ENCODE measurements at places on chromosomes 13 and 19.
A peak's percentile ranks its signal among the peaks of the same experiment; 100 is the strongest.

DNA sequence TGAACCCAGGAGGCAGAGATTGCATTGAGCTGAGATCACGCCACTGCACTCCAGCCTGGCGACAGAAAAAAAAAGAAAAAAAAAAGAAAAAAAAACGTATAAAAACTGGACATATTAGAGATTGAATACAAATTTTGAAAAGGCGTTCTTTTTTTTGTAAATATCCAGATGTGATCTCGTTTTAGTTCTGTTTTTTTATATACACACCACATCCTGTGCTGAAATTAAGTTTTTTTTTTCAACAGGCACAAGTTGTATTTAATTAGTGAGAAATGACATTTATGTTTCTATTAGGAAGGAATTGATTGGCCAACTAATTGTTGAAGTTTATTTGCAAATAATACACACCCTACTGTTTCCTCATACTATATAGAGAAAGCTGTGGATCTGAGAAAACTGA, 3.6 kb downstream of the CDADC1 start:
- DNase-seq, result no peak

DNA sequence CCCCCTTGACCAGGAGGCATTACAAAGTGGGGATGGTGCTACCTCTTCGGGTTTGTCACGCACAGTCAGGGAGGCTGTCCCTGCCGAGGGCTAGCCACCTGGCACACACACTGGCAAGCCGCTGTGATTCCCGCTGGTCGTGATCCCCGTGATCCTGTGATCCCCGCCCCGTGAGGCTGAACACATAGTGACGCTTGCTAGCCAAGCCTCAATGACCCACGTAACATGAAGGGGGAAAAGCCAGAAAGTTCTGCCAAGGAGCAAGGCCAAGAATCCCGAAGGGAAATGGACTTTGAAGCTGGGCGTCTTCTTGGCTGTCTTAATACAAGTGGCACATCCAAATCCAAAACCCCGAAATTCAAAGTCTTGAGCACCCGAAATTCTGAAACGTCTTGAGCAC, 13.7 kb downstream of the LDLR start:
- DNase-seq, result no peak

DNA sequence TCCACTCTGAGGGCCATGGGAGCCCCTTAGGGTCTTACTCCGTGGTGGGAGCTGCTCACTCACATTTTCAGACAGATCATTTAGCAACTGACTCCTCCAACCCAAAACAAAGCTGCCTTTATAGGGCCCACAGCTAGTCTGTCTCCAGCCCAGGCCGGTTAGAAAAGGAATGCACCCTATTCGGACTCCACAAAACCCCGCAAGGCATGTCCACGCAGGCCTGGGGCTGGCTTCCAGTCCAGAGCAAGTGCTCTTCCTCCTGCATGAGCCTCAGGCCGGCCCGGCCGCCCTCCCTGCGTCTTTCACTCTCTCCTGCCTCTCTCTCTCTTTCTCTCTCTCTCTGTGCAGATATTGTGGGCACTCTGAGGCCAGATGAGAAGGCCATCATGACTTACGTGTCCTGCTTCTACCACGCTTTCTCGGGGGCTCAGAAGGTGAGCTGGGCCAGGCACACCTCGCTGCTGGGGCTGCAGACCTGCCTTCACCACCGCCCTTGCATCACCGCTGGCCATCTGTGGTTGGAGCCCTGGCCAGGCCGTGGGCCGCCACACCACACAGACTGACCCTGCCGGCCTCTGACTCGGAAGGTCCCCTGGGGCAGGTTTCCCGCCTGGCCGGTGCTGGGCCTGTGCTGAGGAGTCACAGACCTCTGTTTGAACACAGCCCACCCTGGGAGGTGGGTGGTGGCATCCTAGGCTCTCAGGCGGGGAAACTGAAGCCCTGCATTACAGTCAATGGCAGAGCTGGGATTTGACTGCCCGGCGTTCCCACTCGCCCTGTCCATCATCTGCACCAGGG, 33.1 kb downstream of the CAPN12 start:
- DNase-seq, result no peak

DNA sequence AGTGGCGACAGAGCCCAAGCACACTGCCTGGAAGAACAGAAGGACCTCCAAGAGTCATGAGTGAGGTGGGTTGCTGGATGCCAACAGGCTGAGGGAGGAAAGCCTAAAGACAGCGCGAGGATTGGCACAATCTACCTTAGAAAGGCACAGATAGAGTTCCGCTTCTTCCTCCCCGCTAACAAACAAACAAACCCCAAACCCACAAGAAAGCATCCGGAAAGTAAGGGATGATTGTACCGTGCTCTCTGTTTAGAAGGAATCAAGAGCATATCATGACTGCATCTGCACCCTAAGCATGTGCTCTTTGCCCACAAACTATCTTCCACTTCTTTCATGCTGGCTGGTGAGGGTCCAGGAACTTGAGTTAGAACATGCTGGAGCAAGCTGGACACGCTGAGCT, 233.0 kb upstream of the KLF12 start:
- DNase-seq, result no peak

DNA sequence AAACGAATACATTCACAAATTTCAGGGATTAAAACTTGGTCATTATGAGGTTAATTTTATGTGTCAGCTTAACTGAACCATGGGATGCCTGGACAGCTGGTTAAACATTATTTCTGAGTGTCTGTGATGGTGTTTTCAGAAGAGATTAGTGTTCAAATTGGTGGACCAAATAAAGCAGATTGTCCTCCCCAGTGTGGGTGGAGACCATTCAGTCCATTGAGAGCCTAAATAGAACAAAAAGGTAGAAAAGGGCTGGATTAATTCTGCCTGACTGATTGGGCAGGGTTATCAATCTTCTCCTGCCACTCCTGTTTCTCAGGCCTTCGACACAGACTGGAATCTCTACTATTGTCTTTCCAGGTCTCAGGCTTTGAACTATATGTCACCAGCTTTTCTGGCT, 203.8 kb upstream of the SLITRK6 start:
- DNase-seq, result no peak

DNA sequence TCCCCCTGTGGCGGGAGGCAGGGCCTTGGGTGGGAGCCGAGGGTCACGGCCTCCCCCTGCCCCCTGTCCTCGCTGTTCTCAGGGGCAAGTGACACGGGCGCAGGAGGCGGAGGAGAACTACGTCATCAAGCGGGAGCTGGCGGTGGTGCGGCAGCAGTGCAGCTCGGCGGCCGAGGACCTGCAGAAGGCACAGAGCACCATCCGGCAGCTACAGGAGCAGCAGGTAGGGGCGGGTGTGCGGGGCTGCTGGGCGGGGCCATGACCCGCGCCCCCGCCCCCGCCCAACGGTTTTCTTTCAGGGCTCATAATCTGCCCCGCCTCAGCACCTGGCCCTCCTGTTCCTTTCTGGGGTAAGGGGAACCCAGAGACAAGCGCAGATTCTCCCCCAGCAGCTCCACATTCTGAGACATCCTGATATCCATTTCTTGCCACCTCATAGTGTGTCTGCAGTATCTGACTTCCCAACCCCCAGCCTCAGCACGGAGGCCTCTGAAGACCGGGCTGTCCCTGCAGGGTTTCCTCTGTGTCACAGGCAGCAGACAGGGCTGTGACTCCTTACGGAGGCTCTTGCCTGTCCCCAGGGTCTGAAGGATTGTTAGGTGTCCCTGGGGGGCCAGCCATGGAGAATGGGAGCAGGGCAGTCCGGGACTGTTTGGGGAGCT, 15.9 kb downstream of the PRR36 start:
- DNase-seq, result no peak

DNA sequence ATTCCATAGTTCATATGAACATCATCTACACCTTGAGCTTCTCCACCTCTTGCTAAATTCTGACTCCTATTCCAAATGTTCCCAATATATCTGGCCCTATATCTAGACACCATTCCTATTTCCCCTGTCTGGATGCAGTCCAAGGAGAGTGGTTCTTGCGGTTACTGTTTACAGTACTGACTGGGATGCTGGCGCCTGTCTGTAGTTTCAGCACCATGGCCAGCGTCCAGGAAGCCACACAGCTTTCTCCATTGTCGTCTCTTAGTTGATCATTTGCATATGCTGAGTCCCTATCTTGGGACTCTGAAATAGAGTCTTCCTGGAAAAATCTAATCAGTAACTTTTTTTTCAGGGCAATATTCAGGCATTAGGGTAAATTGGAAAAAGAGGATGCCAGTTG, 14.9 kb downstream of the LAIR2 start:
- peak; percentile 78 for DNase-seq

GRCh38 chr13:68304286-68304893, 1074.3 kb upstream of the PCDH9 start:
- DNase-seq, result no peak

GRCh38 chr13:98222816-98223215, 45.7 kb upstream of the RNF113B start:
- DNase-seq, result no peak

All from NCI-H226 (cell line).